Colonic mucosa (tissue), 4 donors: ENCODE measurements at places on chromosomes 3 and 15. TPM values are rescaled to one million over a fixed set of nuclear protein-coding genes. Genes with fewer than 3 reads are reported as not detected.

Gene ADCY5
- 5.6 TPM for total RNA-seq

Gene MKRN3
- 1.0 TPM for total RNA-seq

Gene KNG1
- total RNA-seq = 1.0 TPM

Gene C15orf61
- 6.2 TPM for total RNA-seq

Gene CD276
- total RNA-seq = 45.2 TPM

Gene RPS27L
- 205 TPM for total RNA-seq

Gene ROPN1
- total RNA-seq = 1.1 TPM

DNA sequence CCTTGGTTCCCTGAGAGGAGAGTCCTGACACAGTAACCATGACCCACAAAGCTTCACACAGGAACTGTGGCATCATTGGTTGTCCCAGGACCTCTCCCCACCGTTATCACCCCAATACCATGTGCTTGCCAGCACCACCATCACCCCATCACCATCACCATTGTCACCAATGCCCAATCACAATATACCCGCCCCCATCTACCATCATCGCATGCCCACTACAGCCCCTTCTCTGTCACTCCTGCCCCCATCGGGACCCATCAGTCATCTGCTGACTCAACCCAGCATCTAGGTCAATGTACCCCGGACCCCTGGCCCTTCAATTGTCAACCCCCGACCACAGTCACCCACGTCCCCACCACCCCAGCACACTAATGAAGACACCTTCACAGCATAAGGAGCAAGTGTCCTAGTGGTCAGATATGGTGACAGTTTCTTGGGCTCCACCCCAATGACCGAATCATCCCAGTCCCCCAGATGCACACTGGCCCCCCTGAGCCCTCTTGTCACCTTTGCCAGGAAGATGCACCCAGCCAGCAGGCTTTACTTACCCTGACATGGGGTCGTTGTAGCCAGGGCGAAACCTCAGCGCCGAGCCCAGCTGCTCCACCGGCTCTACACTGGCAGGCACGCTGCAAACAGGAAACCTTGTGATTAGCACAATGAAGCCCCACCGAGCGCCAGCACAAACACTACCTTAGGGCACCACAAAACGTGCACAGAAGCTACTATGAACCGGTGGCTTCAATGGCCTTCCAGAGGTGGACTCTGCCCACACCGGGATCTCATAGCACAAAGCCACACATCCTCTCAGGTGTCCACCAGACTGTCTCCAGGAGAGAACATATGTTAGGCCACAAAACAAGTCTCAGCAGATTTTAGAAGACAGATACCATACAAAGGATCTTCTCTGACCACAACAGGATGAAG lies 25.1 kb downstream of the SHISA5 start:
- no peaks in the 10 kb centered on the region for H3K4me1 ChIP-seq
- H3K36me3 ChIP-seq = no peaks in the 10 kb centered on the region
- no peak overlapping the region for H3K4me3 ChIP-seq
- H3K27ac ChIP-seq = no peak overlapping the region

DNA sequence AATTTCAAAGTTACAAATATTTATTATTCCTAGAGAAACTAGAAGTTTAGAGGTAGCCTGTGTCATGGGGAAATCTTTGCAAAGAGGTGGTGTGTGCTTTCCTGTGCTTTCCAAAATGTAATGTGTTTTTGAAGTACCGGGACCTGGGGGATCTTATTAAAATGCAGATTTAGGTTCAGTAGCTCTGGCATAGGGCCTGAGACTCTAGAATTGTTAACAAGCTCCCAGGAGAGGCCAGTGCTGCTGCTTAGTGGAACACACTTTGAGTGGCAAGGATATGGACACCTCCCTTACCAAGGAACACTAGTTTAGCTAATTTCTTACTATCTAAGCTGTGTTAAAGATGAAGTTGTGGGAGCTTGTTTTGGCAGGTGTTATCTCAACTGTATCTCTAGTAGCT lies 428.9 kb downstream of the VGLL3 start:
- DNase-seq = no peak
- H3K4me3 ChIP-seq = no peak overlapping the region
- no peaks in the 10 kb centered on the region for H3K27me3 ChIP-seq
- H3K27ac ChIP-seq = no peak overlapping the region

DNA sequence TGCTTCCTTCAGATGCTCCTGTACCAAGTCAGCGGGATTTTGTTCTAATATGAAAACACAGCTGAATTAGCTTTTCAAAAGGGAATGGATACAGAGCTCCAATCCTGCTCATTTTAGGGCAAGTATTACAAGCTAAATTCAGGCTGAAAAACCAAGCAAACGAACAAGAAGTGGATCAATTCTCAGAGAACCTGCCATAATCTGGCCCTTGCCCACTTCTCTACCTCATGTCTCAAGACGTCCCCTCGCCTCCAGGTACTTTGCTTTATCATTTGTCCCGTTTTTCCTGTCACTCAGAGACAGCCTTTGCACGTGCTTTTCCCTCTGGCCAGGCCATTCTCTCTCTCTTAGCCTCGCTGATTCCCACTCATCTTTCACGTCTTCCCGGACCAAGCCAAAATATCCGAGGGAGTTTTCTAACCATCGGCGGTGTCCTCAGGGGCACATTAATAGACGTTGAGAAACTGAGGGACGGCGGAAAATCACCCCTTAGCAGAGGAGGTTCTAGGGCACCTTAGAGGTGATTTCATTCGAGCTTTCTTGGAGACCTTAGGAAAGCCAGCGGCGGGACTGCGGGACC lies 654 bp downstream of the SUSD5 start:
- H3K36me3 ChIP-seq = no peaks in the 10 kb centered on the region
- H3K4me3 ChIP-seq = no peak overlapping the region
- H3K27ac ChIP-seq = no peak overlapping the region
- DNase-seq = no peak

GRCh38 chr3:39528844-39529243 lies 61.4 kb downstream of the MOBP start:
- DNase-seq = no peak
- H3K27ac ChIP-seq = no peak overlapping the region
- no peaks in the 10 kb centered on the region for H3K36me3 ChIP-seq
- no peaks in the 10 kb centered on the region for H3K27me3 ChIP-seq
- H3K4me1 ChIP-seq = no peaks in the 10 kb centered on the region
- H3K4me3 ChIP-seq = no peak overlapping the region

DNA sequence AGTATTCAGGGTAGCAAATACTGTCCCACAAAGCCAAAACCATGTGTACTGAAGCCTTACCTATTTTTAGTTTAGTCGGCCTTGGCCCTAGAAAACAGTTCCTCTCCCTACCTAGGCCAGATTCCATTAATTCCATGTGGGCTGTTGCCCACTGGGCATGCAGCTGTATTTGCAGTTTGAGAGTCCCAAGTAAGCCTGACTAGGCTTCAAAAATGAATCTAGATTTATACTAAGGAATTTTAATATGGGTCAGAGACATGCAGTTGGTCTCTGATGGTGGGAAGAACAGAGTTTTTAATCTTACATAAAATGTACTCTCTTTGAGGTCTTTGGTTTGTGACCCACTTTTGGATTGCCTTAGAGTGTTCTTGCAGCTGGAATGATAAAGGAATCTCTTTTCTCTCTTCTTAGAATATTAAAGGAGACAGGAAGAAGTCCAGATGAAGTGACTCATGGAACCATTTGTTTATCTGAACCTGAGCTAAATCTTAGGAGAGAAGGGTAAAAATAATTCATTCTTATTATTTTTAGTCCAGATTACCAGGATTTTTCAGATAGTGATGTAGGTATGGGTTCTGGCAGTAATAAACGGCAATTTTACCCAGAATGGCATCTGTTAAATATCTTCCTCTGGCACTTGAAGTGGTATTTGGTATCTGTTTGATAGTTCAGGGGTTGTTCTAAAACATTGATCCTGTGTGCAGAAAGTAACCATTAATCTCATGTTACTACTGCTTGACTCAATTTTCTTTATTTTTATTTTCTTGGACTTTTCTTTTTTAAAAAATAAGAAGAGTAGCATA lies 33.8 kb downstream of the GLCE start:
- DNase-seq = no peak
- H3K4me1 ChIP-seq = no peaks in the 10 kb centered on the region

DNA sequence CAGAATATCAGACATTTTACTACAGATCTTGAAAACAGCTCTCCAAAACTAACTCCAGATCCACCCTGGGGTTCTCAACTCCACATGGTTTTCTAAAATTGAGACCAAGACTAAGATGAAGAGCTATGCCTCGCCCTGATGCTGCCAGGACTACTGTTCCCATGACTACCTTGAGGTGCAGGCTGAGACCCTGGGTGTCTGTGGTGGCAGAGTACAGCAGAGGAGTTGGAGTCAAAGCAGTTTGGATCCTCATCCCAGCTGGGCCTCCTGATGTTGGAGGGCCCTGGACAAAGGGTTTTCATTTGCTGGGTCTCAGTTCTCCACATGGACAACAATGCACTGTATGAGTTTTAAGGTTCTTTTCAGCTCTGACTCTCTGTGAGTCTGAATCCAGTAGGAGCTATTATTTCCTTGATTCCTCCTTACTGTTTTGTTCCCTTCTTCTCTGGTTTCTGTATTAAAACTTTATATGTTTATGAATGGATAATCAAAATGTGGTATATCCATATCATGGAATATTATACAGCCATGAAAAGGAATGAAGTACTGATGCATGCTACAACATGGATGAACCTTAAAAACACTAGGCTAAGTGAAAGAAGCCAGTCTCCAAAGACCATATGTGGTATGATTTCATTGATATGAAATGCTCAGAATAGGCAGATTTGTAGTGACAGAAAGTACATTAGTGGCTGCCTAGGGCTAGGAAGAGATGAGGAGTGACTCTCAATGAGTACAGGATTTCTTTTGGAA lies 93.0 kb downstream of the CPN2 start:
- DNase-seq = peak; percentile 10
- no peaks in the 10 kb centered on the region for H3K36me3 ChIP-seq
- H3K27me3 ChIP-seq = no peaks in the 10 kb centered on the region
- no peak overlapping the region for H3K4me3 ChIP-seq
- H3K4me1 ChIP-seq = no peaks in the 10 kb centered on the region

DNA sequence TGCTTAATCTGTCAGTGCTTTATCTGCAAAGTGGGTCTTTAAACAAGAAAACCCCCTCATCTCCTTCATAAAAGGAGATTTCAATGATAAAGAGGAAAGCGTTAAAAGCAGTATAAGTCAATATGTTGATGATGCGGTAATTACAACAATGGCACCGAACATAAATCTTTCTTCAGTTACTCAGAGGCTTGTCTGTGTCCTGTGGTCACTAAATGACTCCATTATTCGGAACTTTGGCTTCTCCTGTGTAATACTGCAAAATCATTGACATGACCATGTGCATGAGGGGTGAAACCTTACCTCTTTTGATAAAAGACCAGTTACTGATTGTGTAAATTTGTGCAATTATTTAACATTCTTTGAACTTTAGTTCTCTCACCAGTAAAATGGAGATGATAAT lies 4.8 kb upstream of the USP3 start:
- peak overlapping the region; percentile 22 for H3K27ac ChIP-seq
- H3K4me1 ChIP-seq = peaks cover 19% of the 10 kb centered on the region
- no peak overlapping the region for H3K4me3 ChIP-seq
- no peak for DNase-seq
- H3K27me3 ChIP-seq = no peaks in the 10 kb centered on the region
- no peaks in the 10 kb centered on the region for H3K36me3 ChIP-seq

DNA sequence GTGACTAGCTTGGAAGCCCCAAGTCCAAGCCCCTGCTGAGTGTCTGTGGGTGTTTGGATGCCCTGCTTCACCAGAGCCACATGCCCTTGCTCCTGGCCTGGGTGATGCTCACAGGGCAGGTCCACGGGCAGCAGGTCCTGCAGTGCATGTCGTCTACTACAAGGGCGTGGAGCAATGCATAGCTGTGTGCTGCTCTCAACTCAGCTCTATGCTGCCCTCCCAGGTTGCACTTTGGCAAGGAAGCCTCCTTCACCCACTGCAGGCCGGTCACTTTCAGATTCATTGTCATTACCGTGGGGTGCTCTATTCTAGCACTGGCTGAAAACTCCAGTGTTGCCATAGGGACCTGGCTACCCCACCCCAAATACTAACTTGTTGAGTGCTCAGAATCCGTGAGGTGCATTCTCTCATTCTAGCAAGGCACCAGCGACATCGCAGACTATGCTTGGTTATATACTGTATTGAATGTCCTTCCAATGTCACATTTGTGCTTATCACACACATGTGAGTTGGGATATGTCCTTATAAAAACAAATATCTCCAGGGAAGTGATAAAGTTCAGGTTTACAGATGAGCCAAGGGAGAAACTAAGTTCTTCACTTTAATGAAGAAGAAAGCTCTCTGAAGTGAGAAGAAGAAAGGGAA lies 51.8 kb downstream of the GRAMD1C start:
- H3K4me1 ChIP-seq = no peaks in the 10 kb centered on the region
- no peaks in the 10 kb centered on the region for H3K36me3 ChIP-seq
- no peaks in the 10 kb centered on the region for H3K27me3 ChIP-seq
- peak; percentile 28 for DNase-seq

DNA sequence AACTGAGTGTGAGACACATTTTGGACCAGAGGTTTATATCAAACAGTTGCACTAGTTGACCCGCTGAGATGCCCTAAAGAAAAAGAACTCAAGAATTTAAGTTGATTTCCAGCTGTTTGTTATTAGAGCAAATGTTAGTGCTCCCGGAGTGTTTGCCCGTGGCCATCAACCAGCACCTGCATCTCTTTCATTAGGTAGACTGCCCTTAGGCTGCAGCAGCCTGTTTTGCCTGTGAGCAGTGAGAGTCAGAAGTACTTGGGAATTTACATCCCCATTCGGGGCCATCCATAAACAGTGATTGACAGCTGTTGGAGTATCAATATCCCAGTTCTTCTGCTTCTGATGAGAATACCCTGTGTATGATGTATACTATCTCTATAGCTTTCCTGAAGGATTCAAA lies 492.6 kb downstream of the RBMS3 start:
- no peak overlapping the region for H3K27ac ChIP-seq
- H3K4me1 ChIP-seq = no peaks in the 10 kb centered on the region
- no peak for DNase-seq
- H3K27me3 ChIP-seq = no peaks in the 10 kb centered on the region

DNA sequence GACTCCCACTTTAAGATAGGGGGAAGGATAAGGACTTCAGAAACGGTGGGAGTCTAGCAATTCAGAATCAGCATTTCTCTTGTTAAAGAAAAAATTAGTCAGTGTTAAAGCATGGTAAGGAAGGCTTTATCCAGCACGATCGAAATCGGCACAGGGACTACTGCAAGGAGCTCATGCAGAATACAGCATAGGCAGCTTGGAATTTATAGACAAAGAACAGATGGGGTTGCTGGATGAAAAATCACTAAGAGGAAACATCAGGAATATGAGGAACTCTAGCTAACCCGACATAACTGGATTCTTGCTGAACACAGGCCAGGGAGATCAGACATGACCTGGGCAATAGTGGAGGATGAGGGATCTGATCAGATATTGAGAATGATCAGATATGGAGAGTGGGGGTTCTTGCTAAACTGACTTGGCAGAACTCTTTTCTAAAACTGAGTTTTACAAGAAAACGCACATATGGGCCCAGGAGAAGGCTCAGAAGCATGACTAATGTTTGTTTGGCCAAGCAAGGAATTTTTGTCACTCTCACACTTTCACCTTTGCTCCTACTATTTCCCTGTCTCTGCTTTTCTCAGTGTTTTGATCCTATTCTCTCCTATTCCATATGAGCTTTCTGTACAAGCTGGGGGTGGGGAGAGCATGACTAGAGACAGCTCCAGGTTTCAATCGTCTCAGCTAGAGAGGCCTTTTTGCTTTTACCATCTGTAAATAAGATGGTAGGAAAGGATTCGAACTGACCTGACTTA lies 3.9 kb upstream of the PLCH1 start:
- H3K4me1 ChIP-seq = no peaks in the 10 kb centered on the region
- H3K4me3 ChIP-seq = no peak overlapping the region
- no peak overlapping the region for H3K27ac ChIP-seq
- DNase-seq = no peak
